ENCODE measurements at places on chromosomes 7 and 10.
A peak's percentile ranks its signal among the peaks of the same experiment; 100 is the strongest.

DNA sequence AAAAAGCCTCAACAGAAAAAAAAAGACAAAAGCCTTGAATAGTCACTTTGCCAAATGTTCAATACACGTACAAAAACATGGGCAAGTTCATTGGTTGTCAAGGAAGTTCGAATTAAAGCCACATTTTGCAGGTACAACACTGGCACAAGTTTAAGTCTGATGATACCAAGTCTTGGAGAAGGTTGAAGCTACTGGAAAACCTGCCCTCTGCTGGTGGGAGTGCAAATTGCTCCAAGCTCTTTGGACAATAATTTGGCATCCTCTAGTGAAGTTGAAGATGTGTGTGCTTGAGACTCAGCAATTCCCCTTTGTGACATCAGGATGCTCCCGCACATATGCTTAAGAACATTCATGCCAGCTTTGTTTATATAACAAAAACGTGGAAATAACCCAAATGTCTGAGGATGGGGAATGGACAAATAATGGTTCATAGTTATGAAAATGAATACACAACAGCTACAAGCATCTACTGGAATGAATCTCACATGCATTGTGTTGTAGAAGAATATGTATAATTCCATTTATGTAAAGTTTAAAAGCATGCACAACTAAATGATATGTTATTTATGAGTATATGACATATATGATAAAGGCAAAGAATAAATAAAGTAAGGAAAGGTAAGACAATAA, 120.0 kb upstream of the PLPP4 start:
- peak; percentile 10 for DNase-seq

- DNase-seq: peak; percentile 44
These were observed 867.5 kb downstream of the NRG3 start for GRCh38 chr10:82742478-82742877.

- DNase-seq: no peak
These were observed 41.8 kb downstream of the NUP205 start for GRCh38 chr7:135599471-135599870.

- DNase-seq: no peak
These were observed 2.3 kb downstream of the CDH23 start for GRCh38 chr10:71398976-71399375.

DNA sequence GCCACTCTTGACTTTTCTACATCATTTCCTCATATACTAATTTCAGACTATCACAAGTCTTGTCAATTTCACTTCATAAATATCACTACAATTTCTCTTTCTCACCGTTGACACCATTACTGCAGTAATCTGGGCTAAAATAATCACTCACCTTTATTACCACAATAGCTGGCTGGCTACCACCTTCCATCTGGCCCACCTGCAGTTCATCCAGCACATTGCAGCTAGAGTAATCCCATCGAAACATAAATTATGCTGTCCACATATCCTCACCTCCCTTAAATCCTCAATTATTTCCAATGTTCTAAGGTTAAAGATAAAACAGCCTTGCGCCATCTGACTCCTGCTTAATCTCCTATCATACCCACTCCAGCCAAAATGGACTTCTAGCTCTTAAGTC, 16.0 kb downstream of the DGKB start:
- DNase-seq: no peak

DNA sequence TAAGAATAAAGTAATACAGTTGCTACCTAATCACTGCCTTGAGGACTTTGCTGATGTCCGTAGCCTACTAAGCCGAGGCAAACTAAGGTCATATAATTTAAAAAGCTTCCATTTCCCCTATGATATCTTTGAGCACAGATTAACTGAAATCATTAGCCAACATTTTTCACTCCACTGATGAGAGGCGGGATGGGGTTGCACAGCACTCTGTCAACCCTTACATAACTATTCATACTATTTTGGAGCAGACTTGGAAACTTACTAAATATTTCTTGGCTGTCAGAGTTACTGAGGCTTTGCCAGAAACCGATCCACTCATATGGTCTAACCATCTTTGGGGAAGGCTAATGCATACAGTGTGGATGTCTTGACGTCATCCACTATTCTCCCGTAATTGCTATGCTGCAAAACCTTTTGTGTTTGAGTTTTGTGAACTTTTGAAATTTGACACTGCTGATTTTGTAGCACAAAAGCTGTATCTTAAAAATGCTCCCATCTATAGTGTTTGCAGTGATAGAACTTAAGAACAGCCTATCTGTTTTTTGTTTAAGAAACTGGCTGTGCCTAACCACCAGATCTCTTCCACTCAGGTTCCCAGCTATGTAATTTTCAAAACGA, 248.7 kb downstream of the TSPAN12 start:
- no peak for DNase-seq

DNA sequence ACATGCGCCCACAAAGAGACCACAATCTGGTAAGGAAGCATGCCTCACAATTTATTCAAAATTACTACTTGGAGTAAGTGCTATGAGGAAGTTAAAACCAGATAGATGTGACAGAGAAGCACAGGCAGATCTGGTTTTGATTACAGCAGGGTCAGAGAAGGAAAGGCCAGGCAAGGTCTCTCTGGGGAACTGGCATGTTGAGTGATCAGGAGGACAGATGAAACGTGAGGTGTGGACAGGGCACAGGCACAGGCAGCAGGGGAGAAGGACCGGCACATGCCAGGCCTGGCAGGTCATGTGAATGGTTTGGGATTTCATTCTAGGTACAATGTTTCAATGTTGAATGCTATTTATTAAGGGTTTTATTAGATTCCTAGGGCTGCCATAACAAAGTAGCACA, 51.6 kb downstream of the GPAM start:
- DNase-seq: no peak

GRCh38 chr10:3820255-3820654, 35.2 kb upstream of the KLF6 start:
- DNase-seq: no peak

- no peak for DNase-seq
These were observed at the start of gene CRTAC1 for GRCh38 chr10:98030093-98030821. Gene CRTAC1 (minus strand): TSS chr10:98030621. CDS start chr10:98030472, 149 bp downstream.

GRCh38 chr10:88949912-88950837, 2.4 kb downstream of the ACTA2 start:
- DNase-seq: no peak

- DNase-seq: no peak
These were observed 315.5 kb upstream of the CELF2 start for GRCh38 chr10:10702211-10702610.

DNA sequence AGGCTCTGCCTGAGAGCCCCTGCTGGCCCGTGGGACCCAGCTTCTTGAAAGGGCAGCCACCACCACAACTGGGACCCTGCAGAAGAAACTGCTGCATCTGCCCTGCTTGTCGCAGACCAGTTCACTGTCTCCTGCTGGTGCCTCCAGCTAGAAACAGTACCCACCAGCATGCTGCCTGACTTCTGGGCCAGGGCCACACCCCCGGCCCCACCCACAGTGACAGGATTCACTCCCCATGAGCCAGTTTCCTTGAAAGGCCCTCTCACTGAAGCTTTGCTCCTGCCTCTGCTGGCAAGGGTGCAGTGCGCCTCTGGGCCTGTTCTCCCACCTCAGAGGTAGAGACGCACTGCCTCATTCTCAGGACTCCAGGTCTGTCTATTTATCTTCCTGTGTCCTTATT, 32.4 kb downstream of the ANXA11 start:
- no peak for DNase-seq

GRCh38 chr7:13201628-13202027, 514.2 kb downstream of the ARL4A start:
- no peak for DNase-seq

DNA sequence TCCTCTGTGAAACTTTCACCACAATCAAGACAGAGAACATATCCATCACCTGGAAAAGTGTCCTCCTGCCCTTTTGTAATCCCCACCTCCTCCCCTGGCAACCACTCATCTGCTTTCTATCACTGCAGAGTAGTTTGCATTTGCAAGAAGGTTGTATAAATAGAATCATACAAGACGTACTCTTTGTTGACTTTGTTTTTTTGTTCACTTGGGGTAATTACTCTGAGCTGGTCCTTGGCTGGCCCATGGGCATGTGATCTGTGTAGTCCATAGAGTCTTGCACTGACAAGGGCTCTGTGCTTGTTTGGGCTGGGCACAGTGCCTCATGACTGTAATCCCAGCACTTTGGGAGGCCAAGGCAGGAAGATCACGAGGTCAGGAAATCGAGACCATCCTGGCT, 7.8 kb upstream of the HACD1 start:
- DNase-seq: no peak

GRCh38 chr10:7788639-7789286, 786 bp downstream of the ATP5F1C start:
- DNase-seq: no peak

- DNase-seq: no peak
These were observed 148.6 kb downstream of the IMMP2L start for GRCh38 chr7:111413739-111414138.

DNA sequence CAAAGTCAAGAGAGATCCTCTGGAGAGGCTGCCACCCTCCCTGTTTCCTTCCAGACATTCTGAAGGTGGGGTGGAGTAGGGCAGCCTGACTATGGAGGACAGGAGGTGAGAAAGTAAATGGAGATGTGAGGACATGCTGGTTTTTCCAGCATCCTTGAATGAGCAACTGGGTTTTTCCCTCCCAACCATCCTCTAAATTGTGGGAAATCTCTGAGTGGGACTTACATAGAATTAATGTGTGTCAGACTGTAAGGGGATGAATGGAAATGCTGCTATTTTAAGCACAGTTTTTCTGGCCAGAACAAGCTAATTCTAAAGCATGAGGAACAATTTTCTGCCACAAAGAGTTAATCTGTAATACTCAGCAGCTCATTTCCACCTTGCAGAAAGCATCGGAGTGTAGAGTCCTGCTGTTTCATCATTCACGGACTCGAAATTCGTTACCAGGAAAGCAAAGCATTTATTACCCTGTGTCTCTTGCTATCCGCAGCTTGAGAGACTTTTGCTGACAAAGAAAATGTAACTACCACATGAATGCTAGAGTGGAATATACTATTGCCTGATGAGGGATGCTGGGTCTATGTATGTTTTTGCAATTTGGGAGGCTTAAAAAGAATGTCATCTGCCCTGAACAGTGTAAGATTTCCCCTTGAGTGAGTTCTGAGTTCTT, 213.0 kb downstream of the CELF2 start:
- no peak for DNase-seq

DNA sequence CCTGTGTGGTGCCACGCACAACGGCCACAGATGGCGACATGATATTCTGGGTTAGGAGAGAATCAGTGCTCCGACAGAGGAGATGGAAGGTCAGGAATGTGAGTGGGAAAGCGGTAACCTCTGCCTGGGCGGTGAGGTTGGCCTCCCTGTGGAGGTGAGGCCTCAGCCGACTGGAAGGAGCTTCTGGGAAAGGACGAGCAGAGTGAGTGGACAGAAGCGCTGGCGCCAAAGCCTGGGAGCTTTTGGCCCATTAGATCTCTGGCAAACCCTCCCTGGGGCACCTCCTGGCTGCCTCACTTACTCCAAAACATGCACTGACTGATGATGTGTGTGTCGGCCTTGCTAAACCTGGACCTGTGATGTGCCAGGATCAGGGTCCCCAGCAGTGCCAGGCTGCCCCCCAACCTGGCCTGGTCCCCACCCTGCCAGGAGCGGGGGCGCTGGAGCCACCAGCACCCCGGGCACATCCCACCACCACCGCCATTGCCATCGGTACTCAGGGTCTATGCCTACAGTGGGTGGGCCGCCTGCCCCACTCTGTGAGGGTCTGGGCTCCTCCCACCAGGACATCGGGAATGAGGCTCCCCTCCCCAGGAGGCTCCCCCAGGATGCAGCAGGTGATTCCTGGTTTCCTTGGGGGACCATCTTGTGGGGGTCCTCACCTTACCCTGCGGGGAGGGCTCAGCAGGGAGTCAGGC, 51.0 kb downstream of the RASGEF1A start:
- no peak for DNase-seq

GRCh38 chr7:10412422-10413019, 561.2 kb upstream of the PHF14 start:
- peak; percentile 2 for DNase-seq

DNA sequence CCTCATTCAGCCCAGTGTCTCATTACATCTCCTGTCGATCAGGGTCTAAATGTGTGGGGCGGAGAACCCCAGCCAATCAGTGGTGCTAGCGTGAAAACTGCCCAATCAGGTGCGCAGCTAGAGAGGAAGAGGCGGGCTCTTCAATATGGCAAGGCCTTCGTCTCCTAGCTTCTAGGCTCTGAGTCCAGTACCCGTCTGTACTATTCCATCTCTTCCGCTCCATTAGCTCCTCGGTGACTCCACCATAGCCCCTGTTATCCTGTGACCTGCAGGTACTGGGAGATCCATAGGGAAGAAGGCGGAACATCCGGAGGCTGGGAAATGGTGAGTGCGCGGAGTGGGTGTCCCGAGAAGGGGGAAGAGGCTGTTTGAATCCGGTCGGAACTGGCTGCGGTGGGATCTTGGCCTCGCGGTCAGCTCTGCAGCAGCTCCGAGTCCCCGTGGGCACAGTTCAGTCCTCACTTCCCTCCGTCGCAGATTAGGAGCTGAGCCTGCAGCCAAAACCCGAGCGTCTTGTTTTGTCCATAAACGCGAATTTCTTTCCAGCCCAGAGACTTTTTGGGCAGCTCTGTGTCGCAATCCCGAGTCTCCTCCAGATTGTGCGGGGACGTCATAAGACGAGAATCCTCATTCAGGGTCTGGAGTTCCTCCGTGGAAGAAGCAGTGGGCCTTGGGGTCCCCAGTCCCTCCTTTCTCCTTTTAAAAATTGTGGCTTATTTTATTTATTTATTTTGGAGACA, at the start of gene ZNF727:
ZNF727 (plus strand) TSS at position 134 of the 740 bp plus-strand sequence; CDS start at position 322, 188 bp downstream.
- DNase-seq: no peak

GRCh38 chr7:37977243-37977642, 56.8 kb downstream of the EPDR1 start:
- DNase-seq: no peak

GRCh38 chr10:93180482-93180931, 106.8 kb downstream of the CYP26A1 start:
- DNase-seq: no peak

DNA sequence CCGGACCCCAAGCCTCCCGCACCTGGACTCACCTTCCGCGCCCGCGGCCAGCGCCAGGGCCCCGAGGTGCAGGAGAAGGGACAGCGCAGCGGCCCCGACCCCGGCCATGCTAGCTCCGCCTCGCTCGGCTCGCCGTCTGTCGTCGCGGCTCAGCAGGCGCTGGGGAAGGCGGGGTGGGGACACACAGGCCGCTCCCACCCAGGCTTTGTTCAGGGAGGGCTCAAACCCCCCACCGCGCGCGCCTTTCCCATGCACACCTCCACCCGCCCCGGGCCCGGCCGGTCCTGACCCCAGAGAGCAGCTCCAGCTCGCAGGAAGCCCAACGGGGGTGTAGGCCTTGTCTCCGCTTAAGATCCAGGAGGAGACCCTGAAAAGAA, at the start of gene KCP:
KCP (minus strand) TSS at position 141 of the 377 bp plus-strand sequence; CDS start at position 108, 33 bp downstream.
- no peak for DNase-seq

DNA sequence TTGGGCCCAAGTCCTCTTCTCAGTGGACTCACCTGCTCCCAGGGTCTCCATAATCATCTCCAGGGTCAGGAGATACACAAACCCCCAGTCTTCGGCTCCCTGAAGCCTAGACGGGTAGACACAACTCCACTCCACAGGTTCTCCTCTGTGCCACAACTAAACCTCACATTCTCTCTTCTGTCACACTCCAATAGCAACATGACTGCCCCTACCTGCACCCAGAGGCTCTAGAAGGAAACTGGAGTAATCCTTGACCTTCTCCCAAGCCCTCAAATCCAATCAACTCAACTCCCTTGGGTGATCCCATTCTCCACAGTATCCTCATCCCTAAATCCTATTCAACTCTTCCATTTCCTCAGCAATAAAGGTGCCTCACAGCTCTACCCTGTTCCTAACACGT, 16.2 kb downstream of the HNRNPF start:
- DNase-seq: no peak

Measured in non-pigmented ciliary epithelial cell (primary cell).